ENCODE measurements at places on chromosomes 6 and 20.

- DNase-seq = no peak
Observed at GRCh38 chr20:23283096-23283850, 67.3 kb upstream of the NXT1 start.

DNA sequence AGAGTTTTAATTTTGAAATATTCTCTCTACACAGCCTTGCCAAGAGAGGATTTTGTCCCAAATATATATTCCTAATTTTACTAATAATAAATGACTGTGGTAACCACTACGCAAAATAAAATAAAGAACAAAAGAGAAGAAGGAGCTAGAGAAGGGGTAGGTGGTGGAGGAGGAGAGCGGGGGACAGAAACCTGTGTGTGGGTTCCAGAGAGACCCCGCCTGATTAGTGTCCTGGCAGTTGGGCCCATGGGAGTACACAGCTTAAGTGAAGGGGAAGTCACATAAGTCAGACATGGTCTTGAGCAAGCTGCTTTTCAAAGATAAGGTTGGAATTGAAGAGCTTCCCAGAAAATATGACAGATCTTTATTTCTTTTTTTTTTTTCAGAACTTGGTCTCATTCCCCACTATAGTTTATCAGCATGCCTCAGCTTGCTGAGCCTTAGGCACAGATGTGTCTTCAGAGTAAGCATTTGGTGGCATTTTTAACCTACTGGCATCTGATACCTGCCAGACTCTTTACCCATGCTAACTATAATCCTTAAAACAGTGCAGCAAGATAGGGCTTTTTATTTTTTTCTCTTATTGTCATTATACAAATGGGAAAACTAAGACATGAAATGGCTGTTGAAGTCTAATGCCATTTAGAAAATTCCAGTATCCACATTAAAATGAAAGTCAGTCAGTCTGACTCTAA is 9.6 kb upstream of the RHAG start:
- no peak for DNase-seq

- no peak for DNase-seq
Observed at GRCh38 chr6:88513920-88514319, 347.8 kb upstream of the CNR1 start.

- no peak for DNase-seq
Observed at GRCh38 chr6:144580771-144581170, 295.6 kb downstream of the UTRN start.

- no peak for DNase-seq
Observed at GRCh38 chr6:106792536-106793236, 163.3 kb downstream of the QRSL1 start.

DNA sequence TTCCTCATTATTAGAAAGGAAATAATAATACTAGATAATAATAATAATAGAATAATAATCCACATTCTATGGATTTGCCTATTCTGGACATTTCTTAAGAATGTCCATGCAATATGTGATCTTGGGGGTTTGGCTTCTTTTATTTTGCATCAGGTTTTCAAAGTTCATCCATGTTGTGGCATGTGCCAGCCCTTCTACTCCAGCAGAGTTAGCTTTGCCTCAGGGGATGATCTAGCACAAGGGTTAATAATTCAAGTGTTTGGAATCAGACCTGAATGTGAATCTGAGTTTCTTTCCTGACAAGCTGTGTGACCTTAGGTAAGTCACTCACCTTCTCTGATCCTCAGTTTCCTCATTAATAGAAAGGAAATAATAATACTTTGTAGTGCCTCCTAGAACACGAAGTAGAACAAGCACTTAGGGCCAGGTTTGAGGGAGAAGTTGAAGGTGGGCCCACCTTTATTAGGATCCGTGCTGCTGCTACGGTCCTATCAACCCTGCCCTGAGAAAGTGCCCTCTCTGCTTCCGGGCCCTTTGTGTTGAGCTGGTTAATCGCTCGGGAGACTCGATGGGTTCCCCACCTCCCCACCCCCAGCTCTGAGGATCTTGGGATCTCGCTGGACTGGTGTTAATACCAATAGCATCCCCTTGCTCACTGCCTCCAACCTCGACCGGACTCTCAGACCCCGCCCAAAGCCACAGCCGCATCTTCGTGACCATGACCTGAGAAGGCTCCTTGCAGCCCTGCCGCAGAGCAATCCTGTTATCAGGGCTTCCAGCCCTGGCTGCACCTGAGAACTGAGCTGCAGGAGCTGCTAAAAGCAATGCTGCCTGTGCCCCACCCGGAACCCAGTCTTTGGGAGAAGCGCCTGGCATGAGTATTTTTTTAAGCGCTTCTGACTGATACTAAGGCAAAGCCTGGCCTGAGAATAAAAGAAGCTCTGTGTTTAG is 26.9 kb downstream of the RBM38 start:
- no peak for DNase-seq

DNA sequence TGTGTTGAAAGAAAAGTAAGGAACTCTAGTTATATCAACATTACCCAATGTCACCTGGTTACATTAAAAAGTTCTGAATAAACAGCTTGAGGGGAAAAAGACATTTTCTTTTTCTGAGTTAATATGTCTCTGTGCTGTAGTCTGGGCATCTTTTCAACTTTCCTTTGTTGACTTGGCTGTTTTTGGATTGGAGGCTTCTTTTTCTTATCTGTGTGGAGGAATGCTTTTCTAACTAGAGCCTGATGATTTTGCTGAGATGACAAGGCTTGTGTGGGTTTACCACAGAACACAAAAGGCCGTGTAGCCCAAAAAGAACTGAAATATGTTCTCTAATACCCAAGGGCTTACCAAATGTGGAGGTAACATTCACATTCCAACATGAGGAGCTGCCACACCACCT is 161.8 kb downstream of the KCNQ5 start:
- no peak for DNase-seq

- DNase-seq = no peak
Observed at GRCh38 chr6:3575701-3576100, 118.9 kb upstream of the SLC22A23 start.

- DNase-seq = no peak
Observed at GRCh38 chr6:2274981-2275891, 29.8 kb upstream of the GMDS start.

- DNase-seq = no peak
Observed at GRCh38 chr6:29510202-29510601, 22.4 kb upstream of the MAS1L start.

DNA sequence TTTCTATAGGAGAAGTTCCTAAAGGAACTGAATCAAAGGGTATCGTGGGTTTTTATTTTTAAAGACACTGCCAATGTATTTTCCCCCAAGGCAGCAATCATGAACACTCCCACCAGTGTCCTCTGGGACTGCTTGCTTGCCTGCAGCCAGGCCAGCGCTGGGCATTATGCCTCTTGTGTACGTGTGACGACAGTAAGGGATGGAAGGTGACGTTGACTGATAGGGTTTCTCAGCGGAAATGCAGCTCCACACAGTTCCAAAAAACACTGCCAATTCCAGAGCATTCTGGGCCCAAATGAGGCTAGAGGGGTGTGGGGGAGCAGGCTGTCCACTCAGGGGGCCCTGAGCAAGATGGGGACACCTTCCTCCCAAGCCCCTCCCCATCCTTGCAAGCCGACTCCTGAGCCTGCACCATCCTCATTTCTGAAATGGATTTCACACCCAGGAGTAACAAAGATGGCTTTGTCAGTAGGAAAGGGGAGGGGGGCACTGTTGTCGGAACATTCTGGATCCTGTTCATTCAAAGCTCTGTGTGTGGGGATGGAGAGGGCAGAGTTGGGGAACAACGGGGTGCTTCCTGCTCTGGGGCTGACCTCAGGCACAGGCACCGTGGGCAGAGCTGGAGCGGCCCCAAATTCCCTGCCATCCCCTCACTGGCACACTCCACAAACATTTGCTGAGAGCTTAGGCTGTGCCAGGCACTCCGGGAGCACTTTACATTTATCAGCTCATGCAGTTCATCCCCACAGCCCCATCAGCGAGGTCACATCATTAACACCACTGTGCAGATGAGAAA is 20.0 kb downstream of the PREX1 start:
- no peak for DNase-seq

DNA sequence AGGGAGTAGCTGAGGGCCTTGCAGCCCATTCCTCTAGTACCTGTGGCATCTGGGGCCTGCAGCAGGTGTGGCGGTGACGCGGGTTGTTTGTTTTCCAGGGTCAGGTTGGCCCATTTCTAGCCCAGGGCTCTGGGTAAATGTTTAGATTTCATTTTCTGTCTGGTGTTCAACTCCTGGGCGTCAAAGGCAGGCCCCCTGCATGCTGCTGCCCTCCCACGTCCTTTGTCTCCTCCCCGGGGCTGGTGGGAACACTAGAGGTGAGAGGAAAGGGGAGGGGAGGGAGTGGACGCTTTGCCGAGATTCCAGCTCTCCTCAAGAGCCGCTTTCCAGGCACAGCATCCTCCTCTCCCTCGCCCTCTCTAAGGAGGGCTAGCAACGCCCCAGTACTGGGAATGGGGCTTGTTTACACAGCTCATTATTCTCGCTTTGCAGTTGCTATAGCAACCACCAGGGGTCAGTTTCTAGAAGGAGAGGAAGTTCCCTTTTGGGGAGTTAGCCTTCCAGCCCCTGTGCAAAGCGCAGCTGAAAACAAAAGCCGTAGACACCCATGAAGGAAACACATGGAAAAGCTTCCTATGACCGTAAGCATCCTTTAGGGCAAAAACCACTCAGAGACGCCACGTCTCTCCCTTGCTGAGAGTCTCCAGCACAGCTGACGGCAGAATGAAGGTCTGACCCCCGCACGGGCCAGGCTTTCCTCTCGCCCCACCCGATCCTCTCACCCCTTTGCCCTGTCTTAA is 170.6 kb downstream of the LY86 start:
- DNase-seq = no peak

DNA sequence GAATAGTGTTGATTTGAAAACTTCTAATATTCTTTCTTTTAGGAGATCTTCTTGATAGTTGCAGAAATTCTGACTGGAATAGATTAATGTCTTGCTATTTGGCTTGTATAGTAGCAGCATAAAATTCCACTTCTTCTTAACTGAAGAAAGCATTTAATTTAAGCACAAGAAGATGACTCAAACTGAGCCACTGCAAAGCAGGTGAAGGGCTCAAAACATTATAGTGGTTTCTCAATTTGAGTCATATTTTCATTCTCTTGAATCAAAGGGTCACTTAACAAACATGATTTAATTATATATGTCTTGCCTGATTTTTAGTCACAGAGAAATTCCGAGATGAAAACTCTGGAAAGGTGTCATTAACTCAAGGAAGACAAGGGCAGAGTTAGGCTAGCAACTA is 239.3 kb downstream of the ZNF217 start:
- DNase-seq = no peak

DNA sequence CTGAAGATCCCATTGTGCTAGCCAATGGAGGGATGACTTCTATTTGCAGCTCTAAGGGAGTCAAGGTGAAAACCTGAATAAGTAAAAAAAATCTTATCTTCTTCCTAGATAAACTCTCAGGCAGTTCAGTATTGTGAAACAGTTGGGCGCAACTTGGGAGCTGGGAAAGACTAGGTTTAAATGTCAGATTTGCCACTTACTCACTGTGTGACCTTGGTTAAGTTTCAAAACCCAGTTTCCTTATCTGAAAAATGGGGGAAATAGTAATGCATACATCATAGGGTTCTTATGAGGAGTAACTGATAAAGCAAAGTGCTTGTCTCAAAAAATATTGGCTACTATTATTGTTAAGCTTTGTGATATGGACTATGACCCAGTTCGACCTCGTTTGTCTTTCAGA is 88.8 kb downstream of the CD83 start:
- DNase-seq = no peak

- DNase-seq = no peak
Observed at GRCh38 chr6:166087246-166087645, 80.4 kb downstream of the TBXT start.

- no peak for DNase-seq
Observed at GRCh38 chr6:1105833-1106400, 206.0 kb upstream of the FOXQ1 start.

DNA sequence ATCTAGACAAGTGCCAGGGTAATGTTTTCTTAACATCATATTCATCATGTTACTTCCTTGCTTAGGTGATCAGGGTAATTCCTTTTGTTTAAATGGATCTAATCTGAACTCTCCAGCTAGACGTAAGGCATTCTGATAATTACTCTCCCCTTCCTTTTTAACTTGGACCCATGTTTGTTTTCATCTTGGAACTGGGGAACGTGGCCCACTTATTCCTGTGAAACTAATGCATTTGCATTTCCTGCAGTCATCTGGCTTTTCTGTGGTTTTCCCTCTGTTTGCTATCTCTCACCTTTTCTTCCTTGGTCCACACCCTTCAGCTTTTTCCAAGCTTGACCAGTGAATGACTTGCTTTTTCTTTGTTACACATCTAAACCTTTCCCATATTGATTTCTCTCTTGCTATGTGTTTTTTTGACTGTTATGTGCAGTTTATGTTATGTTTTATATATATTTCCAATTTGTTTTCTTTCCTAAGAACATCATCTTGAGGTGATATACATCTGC is 33.3 kb downstream of the SLX4IP start:
- no peak for DNase-seq

GRCh38 chr20:59159493-59160376 is 3.9 kb upstream of the ZNF831 start:
- no peak for DNase-seq
